ENCODE measurements at places on chromosomes 16 and 17. TPM values are rescaled to one million over a fixed set of nuclear protein-coding genes. Genes with fewer than 3 reads are reported as not detected.

- no peak for DNase-seq
Measured at GRCh38 chr16:19948186-19949104, 63.8 kb upstream of the GPRC5B start.

DNA sequence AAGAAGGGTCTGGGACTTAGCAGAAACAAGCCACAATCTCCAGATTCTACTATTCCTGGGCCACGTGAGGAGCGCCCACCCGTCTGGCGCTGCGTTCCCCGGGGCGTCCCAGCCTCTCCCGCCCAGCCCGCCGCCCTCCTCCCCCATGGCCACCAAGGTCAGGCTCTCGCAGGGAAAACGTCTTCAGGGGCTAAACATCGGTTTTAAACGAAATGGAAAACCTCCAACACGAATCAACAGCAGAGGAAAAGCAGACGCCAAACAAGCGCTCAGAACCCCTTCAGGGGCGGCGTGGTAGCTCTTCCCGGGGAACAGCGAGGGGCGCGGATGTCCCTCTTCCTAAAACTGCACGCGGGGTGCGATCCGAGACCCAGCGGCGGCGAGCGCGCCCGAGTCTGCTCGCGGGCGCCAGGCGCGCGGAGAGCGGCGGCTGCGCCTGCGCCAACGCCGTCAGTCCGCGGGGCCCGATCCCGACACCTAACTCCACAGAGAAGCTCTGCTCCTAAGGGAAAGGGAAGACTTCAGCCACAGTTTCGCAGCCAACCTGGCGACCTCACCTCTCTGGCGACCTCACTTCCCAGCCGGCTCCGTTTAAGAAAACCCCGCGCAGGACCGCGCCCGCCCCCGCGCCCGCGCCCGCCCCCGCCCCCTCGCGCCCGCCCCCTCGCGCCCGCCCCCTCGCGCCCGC lies 505 bp upstream of the COG1 start:
- DNase-seq = peak; percentile 71

DNA sequence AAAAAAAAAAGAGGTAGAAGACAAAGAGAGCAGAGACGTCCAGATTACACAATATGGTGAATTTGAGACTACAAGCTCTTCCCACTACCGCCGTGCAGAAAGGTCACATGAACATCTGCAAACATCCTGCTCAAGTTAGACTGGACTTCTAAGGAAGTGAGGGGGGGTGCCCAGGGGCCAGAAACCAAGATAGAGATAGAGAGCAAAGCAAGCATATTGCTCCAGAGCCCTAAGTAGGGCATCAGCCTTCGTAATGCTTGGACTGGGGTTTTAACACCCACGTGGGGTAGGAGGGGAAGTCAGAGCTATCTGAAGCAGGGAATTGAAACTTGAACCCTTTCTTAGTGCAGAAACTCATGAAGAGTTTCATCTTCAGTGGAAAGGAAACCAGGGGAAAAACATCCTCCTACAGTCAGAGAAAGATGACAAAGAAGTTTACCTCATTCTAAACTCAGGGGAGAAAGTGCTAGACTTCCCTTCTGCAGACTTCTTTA lies 8.7 kb downstream of the CLEC19A start:
- no peak for DNase-seq

DNA sequence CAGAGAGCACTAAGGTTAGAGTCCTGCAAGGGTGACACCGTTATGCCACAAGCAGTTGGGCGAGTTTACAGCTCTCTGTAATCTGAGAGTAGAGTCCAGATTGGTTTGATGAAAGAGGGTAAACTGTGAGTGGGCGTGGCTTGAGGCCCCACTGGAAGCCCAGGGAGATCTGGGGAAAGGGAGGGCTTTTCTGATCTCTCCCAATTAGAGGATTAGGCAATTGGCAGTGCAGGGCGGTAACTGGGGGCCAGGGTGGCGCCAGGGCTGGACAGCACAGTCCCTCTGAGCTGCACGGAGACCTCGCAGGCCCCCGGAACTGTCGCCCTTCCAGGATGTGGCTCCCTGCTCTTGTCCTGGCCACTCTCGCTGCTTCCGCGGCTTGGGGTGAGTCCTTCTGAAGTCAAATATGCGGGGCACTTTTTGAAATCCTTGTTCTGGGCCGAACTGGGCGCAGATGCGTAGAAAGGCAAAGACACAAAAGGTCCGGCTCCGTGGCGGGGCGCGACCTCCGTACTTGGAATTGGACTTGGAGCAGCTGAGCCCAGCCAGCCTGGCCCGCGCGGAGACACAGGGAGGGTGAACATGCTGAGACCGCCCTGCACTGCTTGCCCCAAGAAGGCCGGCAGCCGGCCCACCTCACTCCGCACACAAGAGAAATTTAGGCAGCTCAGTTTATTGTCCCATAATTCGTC lies 72.4 kb downstream of the CES1 start:
- DNase-seq = no peak

DNA sequence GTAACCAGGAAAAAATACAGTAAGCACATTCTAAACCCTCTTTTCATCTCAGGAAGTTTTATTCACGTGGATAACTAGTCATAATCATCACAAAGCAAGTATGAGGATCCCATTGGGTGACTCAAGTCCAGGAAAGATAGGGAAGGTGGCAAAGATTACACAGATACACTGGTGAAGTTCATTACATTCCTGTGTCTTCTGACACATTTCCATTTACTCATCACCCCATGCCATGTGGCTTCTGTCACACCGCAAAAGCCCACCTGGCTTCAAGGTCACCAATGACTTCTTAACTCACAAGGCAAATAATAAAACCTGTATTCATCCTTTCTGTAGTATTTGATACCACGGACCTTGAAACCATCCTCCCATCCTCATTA lies 17.0 kb downstream of the HS3ST3A1 start:
- no peak for DNase-seq

GRCh38 chr16:89537549-89537925 lies 22.9 kb upstream of the RPL13 start:
- no peak for DNase-seq

DNA sequence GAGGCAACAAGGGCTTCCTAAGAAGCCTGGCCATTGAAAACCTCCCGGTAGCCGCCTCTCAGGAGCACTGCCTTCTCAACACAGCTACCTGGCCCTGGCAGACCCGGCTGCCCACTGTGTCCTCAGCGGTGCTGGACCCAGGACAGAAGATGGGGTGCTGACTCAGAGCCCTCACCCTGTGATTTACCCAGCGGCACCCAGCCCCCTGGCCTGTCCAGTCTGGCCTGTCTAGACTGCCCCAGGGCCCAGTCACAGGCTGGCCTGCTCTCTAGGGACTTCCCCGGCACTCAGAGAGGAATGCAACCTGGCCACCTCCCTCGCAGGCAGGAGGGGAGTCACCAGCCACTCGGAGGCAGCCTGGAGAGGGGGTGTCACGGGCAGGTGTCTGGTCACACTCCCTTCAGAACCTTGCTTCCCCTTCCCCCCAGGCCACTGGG lies 20.1 kb downstream of the PIEZO1 start:
- no peak for DNase-seq

DNA sequence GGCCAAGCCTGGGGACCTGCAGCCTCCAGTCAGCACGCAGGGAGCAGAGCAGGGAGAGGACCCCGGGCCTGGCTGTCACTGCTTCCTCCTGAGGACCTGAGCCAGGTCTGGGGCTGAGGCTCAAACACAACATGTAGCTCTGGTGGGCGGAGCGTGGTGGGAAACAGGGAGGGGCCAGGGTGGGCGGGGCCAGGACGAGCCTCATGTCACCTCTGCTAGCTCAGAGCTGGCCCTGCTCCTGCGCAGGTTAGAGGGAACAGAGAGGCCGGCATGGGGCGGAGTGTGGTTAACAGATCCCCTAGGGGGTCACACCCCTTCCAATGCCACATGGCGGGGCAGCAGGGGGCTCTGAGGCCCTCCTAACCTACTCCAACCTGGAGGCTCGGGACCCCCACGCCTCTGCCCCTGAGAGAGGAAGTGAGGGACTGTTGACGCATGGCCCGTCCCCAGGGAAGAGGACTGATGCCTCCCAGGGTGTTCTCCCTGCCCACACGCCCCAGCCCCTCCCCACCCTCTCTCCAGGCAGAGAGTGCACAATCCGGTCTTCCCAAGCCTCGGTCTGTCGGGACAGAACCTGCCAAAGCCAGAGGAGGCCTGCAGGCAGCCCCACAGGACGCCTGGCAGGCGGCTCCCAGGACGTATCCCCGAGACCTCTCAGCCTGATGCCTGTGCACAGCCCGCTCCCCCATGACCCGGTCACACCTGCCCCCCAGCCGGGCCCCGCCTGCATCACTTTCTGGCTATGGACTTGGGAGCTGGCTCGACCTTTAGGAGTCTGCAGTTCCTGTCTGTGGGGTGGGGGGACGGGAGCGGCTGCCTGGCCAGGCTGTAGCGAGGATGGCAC lies 15.2 kb downstream of the PIEZO1 start:
- peak; percentile 35 for DNase-seq

DNA sequence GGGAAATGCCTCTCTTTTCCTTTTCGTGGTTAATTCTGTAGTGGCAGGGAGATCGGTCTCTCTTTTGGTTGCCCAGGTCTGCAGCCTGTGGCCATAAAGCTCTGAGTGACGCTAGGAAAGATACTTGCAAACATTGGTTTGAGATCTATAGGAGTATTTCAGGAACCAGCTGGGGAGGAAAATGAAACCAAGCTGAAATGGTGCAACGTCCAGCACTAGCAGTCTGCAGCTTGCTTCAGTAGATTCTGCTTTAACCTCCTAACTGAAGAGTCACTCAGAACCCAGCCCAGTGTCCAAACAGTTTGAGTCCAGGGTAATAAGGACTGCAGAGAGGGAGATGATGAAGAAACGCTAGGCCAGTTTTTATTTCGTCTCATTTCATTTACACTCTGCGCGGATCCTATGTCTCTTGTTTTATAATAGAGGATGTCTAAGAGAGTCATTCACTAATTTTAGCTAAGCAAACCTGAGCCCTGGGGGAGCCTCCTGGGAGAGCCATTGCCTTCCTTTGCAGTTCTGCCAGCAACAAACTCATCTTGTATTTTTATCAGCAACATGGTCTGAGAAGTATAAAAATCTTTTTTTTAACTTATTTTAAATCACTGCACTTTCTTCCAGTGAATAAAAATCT lies 12.0 kb downstream of the SP2 start:
- no peak for DNase-seq

The PRSS36 gene
- 1.0 TPM for total RNA-seq

The TEKT1 gene
- not detected for total RNA-seq

DNA sequence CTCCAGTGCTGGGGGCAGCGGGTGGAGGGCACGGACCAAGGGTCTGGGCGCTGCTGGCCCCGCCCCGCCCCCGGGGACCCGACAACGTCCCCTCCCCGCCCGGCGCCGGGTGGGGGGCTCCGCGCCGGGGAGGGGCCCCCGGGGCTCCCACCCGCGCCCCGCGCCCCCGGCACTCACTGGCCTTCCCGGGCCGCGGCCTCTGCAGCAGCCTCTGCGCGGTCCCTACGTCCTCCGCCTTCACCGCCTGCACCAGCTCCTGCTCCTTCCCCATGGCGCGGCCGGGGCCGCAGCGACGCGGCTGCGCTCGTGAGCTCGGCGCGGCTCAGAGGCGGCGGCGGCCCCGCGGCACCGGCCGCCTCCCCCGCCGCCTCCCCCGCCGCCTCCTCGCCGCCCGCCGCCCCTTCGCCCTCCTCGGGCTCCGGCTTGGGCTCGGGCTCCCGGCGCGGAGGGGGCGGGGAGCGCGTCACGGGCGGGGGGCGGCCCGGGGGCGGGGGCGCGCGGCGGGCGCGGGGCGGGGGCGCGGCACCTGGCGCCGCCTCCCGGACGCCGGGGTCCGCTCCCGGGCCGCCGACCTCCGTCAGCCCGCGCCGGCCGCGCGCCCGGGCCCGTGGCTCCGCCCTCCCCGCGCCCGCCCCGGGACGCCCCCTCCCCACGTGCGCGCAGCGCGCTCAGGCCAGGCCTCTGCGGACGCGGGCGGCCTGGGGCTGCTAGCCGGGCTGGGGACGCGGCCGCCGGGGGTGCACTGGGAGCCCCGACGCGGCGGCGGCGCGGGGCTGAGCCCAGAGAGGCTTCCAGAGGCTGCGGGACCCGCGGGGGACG lies at the start of gene CASKIN1:
TSS of gene CASKIN1 (minus strand) at position 444 of the 819 bp plus-strand sequence. CDS start at position 271, 173 bp downstream.
- no peak for DNase-seq

DNA sequence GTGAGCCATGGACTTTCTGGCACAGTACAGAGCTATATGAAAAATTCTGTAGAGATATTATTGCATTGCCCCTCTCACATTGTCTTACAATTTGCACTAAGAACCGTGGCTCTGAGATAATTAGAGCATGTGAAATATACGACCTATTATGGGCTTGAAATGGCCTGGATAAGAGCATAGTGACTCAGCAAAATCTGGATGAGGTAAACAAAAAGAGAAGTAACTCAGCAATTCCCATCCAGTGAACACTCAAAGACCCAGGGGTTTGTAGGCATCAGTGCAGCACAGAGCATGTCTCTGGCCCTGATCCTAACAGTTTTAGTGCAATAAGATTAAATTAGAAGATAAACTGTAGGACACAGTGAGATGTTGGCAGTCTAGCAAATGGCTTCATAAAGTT lies 317.2 kb upstream of the MYOCD start:
- DNase-seq = no peak

DNA sequence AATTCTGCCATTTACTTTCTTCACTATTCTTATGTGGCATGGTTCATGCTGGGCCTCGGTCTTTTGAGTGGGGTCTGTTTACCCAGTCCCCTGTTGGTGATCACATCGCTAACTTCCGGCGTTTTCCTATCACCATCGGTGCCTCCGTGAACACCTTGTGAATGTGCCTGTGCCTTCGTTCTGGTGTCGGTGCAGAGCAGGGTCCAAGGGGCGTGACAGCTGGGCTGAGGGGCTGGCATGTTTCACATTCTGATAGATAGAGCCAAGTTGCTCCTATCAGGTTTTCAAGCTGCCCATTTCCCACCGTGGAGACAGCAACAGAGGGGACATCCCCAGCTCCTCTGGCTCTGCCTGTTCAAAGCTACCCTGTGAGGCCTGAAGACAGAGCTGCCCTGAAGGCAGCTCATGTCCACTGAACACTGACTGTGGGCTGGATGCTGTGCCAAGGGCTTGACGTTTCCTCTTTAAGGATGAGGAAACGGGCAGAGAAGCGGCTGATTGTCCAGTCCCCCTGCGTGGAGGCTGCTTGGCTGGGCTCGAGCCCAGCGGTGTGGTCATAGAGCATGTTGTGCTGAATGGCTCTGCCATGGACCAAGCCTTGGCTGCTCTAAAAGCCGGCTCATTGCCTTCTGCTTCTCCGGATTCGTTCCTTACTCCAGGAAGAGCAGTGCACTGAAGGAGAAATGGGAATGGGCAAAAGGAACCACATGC lies 17.0 kb downstream of the DHODH start:
- DNase-seq = no peak

- DNase-seq = no peak
Measured at GRCh38 chr17:74217888-74218287, 4.5 kb downstream of the TTYH2 start.

DNA sequence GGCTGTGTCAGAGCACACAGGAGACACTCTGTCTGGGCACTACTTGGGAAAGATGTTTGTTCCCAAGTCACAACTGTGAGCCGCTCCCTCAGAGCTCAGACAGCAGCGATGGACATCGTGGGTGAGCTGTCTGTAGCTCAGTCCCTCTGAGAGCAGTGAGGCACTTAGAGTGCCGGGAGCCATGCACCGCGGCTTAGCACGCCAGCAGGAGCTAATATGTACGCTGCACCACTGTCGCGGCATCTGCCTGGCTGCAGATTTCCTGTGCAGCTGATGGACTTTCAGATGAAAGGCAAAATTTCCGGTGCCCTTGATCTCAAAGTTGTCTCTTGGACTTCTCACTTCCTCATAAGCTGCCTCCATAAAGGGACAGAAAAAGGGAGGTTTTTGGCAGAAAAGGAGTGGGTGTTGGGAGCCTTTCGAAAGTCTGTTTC lies 92.8 kb upstream of the ZNF469 start:
- no peak for DNase-seq

The KSR1 gene
- total RNA-seq = 194 TPM
